WTC11 (cell line): ENCODE measurements at places on chromosomes 7 and 10. TPM values are rescaled to one million over a fixed set of nuclear protein-coding genes. Genes with fewer than 3 reads are reported as not detected.
A peak's percentile ranks its signal among the peaks of the same experiment; 100 is the strongest.

- 0 out of 2 replicates have a peak, but pooled peaks cover 3% of the 10 kb centered on the region for H3K36me3 ChIP-seq
- H3K4me1 ChIP-seq, result peaks cover 48% of the 10 kb centered on the region
- H3K27ac ChIP-seq, result no peak overlapping the region
- H3K4me3 ChIP-seq, result peak overlapping the region; percentile 40; the same call in 1 of the 2 replicates
These were observed 2.0 kb downstream of the HOXA11 start for GRCh38 chr7:27182861-27183681.

DNA sequence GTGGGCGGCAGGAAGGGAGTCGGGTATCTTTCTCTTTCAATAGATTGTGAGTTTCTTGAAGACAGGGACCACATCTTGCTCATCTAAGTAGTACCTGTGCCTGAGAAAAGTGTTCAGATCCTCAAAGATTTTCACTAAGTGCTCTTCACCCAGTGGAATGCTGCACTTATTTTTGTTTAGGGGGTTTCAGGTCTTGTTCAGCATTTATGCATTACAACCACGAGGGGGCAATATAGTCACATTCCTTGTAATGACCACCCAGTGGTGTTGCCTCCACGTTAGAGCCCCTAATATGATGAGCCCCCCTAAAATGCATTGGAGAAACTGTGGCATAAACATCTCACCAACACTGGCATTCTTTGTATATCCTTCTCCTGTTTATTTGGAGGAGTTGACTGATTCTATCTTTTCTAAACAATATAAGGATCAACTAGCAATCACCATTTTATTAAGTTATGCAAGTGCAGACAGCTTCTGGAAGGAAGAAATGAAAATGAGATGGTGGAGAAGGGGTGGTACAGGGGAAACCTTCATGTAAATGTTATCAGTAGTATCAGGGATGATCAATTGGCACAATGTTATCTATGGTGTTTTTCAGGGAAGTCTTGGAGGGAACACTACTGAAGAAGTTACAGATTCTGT, 3.1 kb upstream of the PAPSS2 start:
- H3K27me3 ChIP-seq, result no peaks in the 10 kb centered on the region
- H3K4me1 ChIP-seq, result peaks cover 69% of the 10 kb centered on the region
- H3K36me3 ChIP-seq, result no peaks in the 10 kb centered on the region
- no peak overlapping the region for H3K4me3 ChIP-seq
- DNase-seq, result no peak

The LBX1 gene
- total RNA-seq, result not detected in 3 replicates

DNA sequence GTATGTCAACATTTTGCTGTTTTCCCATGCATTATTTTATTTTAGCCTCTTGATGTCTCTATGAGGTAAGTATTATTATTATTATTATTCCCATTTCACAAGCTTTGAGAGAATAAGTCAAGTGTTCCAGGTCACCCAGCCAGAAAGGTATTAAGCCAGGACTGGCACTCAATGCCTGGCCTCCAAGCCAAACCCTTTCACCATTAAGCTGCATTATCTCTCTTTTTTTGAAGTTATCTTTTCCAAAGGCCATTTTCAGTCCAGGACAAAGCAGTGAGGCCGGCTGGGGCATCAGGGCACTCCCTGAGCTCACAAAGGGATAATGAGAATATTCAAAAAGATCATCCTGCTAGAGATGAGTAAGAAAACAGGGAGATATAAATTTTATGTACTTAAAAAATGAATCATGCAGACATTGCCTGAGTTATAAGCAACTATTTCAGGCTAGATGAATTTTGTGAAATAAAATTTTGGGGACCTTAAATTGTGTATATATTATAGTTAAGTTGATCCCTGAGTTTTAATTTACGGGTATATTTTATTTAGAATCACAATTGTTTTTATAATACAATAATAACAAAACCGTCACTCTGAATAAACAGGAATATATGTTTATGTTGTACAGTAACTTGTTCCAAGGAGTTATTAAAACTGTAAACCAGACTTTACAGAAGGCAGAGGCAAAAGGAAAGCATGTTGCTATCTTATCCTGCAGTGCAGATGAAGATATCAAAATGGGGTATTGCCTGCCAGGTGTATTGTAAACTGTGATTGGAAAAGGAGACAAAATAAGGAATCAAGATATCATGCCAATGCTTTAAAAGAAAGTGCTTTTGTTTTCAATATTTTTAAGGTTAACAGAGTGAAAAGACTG, 51.3 kb upstream of the CAV2 start:
- H3K36me3 ChIP-seq, result no peaks in the 10 kb centered on the region
- H3K4me3 ChIP-seq, result no peak overlapping the region
- H3K27me3 ChIP-seq, result no peaks in the 10 kb centered on the region
- peaks cover 9% of the 10 kb centered on the region for H3K4me1 ChIP-seq
- no peak overlapping the region for H3K27ac ChIP-seq

DNA sequence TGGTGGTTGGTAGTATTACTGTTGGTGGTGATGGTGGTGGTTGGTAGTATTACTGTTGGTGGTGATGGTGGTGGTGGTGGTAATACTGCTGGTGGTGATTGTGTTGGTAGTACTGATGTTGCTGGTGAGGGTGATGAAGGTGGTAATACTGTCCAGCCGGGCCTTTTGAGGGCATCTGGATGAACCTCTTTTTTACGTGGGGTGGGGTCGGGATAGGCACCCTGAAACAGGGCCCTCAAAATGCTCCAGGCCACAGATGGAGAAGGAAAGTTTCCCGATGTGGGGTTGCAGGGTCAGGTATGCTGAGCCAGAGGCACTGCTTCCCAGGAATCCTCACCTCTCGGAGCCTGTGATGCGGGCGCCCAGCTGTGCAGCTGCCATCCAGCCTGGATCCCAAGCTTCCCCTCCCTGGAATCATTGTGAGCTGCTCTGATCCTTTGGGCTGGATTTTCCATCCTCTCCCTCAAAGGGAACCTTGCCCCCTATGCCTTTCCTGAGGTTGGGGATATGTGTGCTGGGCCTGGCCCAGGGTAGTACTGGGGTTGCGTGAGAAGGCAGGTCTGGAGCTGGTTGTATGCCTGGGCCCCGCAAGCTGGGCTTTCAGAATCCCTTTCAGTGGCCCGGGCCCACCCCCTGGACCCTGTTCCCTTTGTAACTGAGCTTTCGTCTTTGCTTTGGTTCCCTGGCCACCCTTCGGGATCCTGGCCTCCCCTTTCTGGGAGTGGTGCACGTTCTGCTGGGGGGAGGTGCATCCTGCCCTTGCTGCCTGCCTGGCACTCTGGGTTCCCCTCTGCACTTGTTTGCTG, 43.3 kb downstream of the DOCK1 start:
- H3K4me3 ChIP-seq, result no peak overlapping the region
- H3K36me3 ChIP-seq, result peaks cover 15% of the 10 kb centered on the region
- no peak overlapping the region for H3K27ac ChIP-seq
- H3K4me1 ChIP-seq, result no peaks in the 10 kb centered on the region
- no peaks in the 10 kb centered on the region for H3K27me3 ChIP-seq
- no peak for DNase-seq

DNA sequence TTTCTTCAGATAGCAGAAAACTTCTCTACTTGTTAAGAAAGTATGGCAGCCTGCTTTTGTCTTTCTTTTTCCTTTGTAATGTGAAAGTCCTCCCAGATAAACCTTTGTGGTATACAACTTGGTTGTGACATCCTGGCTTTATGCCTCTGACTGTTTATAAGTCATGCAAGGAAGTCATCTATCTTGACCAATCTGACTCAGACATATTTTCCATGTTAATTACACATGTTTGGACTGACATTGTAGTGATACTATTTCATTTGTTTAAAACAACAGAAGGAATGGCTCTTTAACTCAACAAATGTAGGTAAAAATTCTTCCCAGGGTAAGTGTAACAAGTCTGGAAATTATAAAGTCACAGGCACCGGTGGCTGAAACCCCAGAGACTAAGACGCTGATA, 341.6 kb upstream of the MEOX2 start:
- H3K4me1 ChIP-seq, result peaks cover 16% of the 10 kb centered on the region
- H3K36me3 ChIP-seq, result no peaks in the 10 kb centered on the region
- H3K27ac ChIP-seq, result 0 out of 2 replicates have a peak overlapping the region, but pooled peaks have one; percentile 4
- no peak overlapping the region for H3K4me3 ChIP-seq
- no peak for DNase-seq
- no peaks in the 10 kb centered on the region for H3K27me3 ChIP-seq

DNA sequence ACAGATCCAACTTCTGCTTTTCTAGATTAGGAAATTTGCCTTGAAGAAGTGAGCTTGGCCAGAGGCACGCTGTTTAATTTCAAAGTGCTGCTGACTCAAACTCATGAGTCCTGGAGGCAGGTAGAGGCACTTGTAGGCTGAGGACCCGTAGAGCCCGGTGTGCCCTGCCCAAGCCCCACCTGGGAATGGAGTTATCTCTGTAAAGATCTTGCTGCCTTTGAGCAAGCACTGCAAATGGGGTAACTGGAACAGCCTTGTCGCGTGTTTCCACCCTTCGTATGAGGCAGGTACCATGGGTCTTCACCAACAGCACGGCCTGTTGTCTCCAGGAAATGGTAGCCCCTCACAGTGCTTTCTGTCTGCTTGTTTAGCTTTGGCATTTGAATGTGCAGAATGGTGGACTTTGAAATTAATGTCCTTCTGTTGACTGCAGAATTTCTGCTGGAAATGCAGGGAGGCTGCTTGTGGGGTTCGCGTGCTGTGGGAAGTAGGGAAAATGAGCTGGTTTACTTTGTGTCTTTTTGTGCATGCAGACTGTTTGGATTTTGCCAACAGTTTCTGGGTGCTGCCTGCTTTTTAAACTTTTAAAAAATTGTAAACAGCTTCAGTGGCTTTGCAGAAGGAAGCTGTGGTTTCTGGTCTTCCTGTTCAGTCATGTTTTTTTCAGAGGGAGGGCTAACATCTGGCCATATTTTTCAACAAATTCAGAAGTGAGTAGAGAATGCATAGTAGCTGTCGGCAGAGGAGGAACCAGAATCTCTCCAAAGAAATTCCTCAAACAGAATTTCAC, 27.2 kb downstream of the CCM2 start:
- no peak for DNase-seq
- peaks cover 19% of the 10 kb centered on the region for H3K36me3 ChIP-seq
- H3K4me3 ChIP-seq, result no peak overlapping the region
- peaks cover 4% of the 10 kb centered on the region for H3K4me1 ChIP-seq

The OR9A4 gene
- total RNA-seq, result not detected in 3 replicates

DNA sequence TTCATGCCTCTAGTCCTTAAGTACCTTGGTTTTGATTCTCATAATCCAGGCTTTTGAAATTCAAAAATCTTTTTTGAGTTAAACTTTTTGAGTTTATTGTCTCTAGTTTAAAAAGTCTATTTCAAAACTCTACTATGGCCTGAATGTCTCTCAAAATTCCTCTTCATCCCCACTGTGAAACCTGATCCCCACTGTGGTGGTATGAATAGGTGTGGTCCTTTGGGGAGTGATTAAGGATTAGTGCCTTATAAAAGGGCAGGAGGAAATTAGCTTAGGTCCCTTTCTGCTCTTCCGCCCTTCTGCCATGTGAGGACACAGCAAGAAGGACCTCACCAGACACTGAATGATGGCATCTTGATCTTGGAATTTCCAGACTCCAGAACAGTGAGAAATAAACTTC, 44.1 kb upstream of the JAZF1 start:
- H3K27me3 ChIP-seq, result no peaks in the 10 kb centered on the region
- no peak overlapping the region for H3K27ac ChIP-seq
- peaks cover 3% of the 10 kb centered on the region for H3K36me3 ChIP-seq
- H3K4me1 ChIP-seq, result peaks cover 30% of the 10 kb centered on the region
- H3K4me3 ChIP-seq, result no peak overlapping the region

DNA sequence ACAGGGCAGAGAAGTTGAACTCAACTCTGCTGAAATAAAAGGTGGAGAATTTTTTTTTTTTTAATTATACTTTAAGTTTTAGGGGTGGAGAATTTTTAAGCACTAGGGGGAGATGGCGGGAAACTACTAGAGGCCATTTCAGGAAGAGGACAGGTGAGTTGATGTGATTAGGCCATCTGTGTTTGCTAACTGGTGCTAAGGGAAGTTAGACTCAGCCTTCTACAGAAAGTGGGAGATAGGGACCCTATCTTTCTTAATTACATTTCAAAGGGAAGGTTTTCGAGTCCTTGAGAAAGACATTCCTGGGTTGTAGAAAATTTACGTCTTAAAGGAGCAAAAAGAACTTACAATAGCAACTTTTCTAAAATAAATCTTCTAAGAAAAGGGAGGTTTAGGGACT, 124.8 kb downstream of the LHFPL3 start:
- H3K36me3 ChIP-seq, result no peaks in the 10 kb centered on the region; the same call in 1 of the 2 replicates
- no peak overlapping the region for H3K4me3 ChIP-seq
- no peaks in the 10 kb centered on the region for H3K4me1 ChIP-seq
- peaks cover 32% of the 10 kb centered on the region for H3K27me3 ChIP-seq

DNA sequence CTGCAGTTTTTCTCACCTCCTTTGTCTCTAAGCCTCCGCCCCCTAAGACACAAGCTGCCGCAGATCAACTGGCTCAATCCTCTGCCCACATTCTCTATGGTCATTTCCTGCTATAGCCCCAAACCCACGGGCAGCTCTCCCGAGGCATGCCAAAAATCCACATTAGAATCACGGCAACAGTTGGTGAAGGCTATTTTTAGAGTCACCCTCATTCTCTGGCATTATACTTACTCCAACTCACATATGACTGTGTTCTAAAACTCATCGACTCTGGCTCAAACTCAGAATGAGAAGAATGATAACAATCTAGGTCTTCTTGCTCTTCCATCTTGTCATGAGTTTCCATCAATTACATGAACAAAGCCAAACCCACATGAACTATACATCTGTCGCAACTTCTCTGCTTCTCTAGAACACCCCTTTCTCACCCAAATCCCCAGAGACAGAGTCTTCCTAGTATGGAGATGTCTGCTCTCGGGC, 10.9 kb upstream of the KIAA1549 start:
- H3K4me1 ChIP-seq, result no peaks in the 10 kb centered on the region
- DNase-seq, result no peak
- H3K27me3 ChIP-seq, result no peaks in the 10 kb centered on the region
- no peak overlapping the region for H3K4me3 ChIP-seq

DNA sequence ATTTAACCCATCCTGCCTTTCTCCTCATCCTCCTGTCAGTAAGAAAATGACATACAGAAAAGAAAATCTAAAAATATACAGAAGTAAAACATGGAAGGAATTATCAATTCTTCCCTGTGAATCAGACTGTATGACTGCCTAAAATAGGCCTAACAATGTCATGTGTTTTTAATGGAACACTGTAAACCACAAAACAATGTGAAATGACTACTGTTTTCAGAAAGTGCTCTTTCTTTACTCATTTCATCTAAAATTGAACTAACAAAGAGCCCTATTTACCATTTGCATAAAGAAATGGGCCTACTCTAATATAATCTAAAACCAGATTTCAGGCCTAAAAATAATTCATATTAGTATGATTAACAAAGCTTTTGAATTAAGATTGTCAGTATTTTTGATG, 35.7 kb downstream of the SEMA3E start:
- no peaks in the 10 kb centered on the region for H3K27me3 ChIP-seq
- H3K4me3 ChIP-seq, result no peak overlapping the region
- H3K27ac ChIP-seq, result no peak overlapping the region
- no peak for DNase-seq

The SEMA3E gene
- total RNA-seq, result 0.76 to 2.5 TPM (median 1.5 TPM) in 3 replicates

DNA sequence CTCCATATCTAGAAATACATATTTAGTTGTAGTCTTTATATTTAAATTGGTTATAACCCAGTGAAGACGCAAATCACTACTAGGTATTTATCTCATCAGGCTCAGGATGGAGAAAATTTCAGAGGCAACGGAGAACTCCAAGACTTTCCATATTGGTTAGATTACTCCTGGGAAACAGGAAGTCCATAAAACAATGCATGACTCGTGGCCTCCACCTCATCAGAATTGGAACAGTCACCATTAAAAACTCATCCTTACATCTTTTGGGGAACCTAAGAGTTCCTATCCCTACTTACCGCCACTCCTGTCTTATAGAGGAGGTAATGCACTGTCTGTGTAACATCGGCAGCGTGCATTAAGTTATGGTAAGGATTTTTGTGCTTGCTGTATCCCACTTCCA, 177.6 kb downstream of the PPP1R17 start:
- H3K27ac ChIP-seq, result no peak overlapping the region
- DNase-seq, result no peak
- H3K4me1 ChIP-seq, result no peaks in the 10 kb centered on the region
- peaks cover 7% of the 10 kb centered on the region for H3K27me3 ChIP-seq
- no peaks in the 10 kb centered on the region for H3K36me3 ChIP-seq
